ENCODE measurements at places on chromosomes 6 and 20. TPM values are rescaled to one million over a fixed set of nuclear protein-coding genes. Genes with fewer than 3 reads are reported as not detected.

- H3K4me1 ChIP-seq, result no peaks in the 10 kb centered on the region
- H3K27me3 ChIP-seq, result no peaks in the 10 kb centered on the region
- no peak overlapping the region for H3K27ac ChIP-seq
- H3K36me3 ChIP-seq, result no peaks in the 10 kb centered on the region
- no peak for DNase-seq
Measured at GRCh38 chr20:25355011-25355595, 35.5 kb downstream of the ABHD12 start.

Gene BMP5
- total RNA-seq, result 0.49 TPM

GRCh38 chr20:2799271-2799670, 1.2 kb downstream of the CPXM1 start:
- H3K4me3 ChIP-seq, result peak overlapping the region; percentile 53
- DNase-seq, result no peak
- peaks cover 5% of the 10 kb centered on the region for H3K4me1 ChIP-seq
- peaks cover 51% of the 10 kb centered on the region for H3K27me3 ChIP-seq
- H3K36me3 ChIP-seq, result no peaks in the 10 kb centered on the region
- H3K27ac ChIP-seq, result no peak overlapping the region

DNA sequence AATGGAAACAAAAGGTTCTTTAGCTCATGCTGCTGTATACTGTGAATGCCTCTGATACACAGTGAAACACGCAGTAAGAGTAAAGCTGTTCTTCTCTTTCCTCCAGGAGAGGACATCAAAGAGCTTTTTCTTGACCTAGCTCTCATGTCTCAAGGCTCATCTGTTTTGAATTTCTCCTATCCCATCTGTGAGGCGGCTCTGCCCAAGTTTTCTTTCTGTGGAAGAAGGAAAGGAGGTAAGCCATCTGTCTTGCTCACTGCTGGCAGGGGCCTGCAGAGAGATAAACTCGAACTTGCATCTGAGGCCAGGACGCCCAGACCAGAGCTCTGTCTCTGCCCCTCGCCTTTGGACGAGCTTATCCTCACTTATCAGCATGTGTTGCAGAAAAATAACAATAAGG, 37.7 kb downstream of the LY86 start:
- DNase-seq, result no peak
- no peaks in the 10 kb centered on the region for H3K36me3 ChIP-seq
- H3K27me3 ChIP-seq, result no peaks in the 10 kb centered on the region
- no peak overlapping the region for H3K4me3 ChIP-seq
- H3K27ac ChIP-seq, result no peak overlapping the region

GRCh38 chr6:56193846-56194245, 53.5 kb downstream of the COL21A1 start:
- no peaks in the 10 kb centered on the region for H3K4me1 ChIP-seq
- no peak for DNase-seq
- H3K36me3 ChIP-seq, result no peaks in the 10 kb centered on the region
- H3K27me3 ChIP-seq, result no peaks in the 10 kb centered on the region
- no peak overlapping the region for H3K27ac ChIP-seq

Gene KCNQ5
- 17.8 TPM for total RNA-seq

DNA sequence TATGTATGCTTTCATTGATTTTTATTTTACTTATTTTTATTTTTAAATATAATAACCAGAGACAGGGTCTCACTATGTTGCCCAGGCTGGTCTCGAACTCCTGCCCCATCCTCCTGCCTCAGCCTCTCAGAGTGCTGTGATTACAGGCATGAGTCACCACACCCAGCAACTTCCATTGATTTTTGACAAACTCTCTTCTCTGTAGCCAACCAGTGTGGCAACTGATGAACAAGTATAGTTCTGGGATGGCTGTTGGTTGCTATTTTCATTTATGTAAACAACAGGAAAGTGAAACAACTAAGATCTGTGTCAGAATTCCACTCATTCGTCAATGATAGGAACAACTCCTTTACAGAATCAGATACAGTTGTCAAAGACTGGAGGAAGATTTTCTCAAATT, 356.7 kb upstream of the JARID2 start:
- no peaks in the 10 kb centered on the region for H3K27me3 ChIP-seq
- peaks cover 5% of the 10 kb centered on the region for H3K4me1 ChIP-seq
- no peak overlapping the region for H3K27ac ChIP-seq
- no peak for DNase-seq
- no peak overlapping the region for H3K4me3 ChIP-seq

Gene C6orf141
- total RNA-seq, result 11.7 TPM

DNA sequence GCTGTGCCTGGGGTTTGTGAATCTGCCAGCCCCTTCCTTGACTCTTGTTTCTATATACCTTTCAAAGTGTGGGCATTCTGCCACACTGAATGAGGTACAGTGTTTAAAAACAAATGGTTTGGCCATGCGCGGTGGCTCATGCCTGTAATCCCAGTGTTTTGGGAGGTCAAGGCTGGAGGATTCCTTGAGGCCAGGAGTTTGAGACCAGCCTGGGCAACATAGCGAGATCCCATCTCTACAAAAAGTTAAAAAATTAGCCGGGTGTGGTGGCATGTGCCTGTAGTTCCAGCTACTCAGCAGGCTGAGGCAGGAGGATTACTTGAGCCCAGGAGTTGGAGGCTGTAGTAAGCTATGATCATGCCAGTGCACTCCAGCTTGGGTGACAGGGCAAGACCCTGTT, 5.8 kb downstream of the FAM83D start:
- H3K27ac ChIP-seq, result peak overlapping the region; percentile 7
- no peak for DNase-seq
- H3K4me3 ChIP-seq, result no peak overlapping the region
- H3K4me1 ChIP-seq, result peaks cover 9% of the 10 kb centered on the region

Gene ZNF165
- 0.58 TPM for total RNA-seq

DNA sequence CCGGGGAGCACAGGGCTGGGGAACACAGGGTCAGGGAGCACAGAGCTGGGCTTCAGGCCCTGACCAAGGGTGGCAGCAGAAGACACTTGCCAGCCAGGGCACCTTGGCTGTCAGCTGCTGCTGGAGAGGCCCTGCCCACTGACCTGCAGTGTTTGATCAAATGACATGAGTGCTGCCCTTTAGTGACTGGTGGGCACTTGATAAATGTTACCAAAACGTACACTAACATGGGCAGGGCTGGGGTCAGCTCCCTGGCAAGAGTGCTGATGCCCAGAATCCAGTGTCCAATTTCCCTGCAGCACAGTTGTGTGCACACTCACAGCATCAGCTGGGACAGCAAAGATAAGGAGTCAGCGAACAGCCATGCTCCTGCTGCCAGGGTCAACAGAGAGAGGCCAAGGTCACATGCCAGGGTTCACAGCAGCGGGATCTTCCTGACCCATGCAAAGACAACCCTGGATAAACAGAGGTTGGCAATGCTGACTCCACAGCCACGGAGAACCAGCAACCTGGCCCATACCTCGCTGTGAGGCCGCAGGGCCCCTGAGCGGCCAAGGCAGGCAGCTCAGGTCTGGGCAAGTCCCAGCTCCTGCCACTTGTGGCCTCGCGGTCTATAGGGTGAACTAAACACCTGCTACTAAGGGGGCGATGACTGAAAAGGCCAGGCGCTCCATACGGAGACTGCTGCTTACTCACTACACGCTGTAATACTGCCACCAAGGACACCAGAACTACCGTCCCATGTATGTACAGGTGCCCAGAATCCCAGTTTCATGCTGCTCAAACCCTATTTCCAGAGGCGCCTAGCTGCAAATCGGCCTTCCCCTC, 46.3 kb downstream of the NINL start:
- no peak overlapping the region for H3K4me3 ChIP-seq
- H3K4me1 ChIP-seq, result peaks cover 28% of the 10 kb centered on the region
- no peak overlapping the region for H3K27ac ChIP-seq
- DNase-seq, result no peak
- H3K27me3 ChIP-seq, result no peaks in the 10 kb centered on the region
- no peaks in the 10 kb centered on the region for H3K36me3 ChIP-seq

Gene USP49
- total RNA-seq, result 10.5 TPM

DNA sequence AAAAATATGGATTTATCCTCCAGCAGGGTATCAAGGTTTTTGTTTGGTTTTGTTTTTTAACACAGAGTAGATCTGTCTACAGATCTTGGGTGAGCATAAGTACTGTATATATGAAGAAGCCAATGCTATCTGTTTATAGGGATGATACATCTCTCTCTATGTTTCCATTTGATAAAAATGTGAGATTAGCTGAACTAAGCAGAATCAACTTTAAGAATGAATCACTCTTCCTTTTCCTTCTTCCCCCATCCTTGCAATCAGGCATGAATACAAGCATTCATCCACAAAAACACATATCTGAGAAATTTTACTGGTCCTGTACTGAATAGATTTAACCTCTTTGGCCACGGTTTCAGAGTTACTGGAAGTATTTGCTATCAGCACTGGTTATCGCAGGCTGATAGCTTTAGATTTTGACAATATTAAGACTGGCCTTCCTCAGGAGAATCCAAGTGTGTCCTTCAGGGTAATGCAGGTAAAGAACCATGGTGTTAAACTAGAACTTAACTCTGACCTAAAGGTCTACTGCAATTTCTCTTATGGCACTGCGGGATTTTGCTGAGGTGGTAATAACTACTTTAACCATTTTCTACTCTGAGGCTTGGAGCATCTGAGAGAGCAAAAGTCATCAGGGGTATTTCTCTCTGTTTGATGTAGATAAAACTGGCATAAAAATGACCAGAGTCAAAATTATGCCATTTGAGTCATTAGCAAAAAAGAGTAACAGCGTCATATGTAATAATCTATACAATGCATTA, 1.5 kb downstream of the SNAP25 start:
- H3K27me3 ChIP-seq, result peaks cover 10% of the 10 kb centered on the region
- H3K4me1 ChIP-seq, result peaks cover 20% of the 10 kb centered on the region
- no peak overlapping the region for H3K27ac ChIP-seq
- H3K4me3 ChIP-seq, result peak overlapping the region; percentile 70
- no peaks in the 10 kb centered on the region for H3K36me3 ChIP-seq
- DNase-seq, result no peak

GRCh38 chr20:50348096-50348495, 157.5 kb downstream of the CEBPB start:
- no peak for DNase-seq
- H3K4me1 ChIP-seq, result peaks cover 24% of the 10 kb centered on the region
- no peak overlapping the region for H3K27ac ChIP-seq
- no peaks in the 10 kb centered on the region for H3K27me3 ChIP-seq
- no peak overlapping the region for H3K4me3 ChIP-seq

- H3K27me3 ChIP-seq, result no peaks in the 10 kb centered on the region
- no peaks in the 10 kb centered on the region for H3K4me1 ChIP-seq
- H3K36me3 ChIP-seq, result no peaks in the 10 kb centered on the region
- H3K27ac ChIP-seq, result no peak overlapping the region
- no peak for DNase-seq
Measured at GRCh38 chr6:25250878-25251277, 28.3 kb upstream of the CARMIL1 start.

DNA sequence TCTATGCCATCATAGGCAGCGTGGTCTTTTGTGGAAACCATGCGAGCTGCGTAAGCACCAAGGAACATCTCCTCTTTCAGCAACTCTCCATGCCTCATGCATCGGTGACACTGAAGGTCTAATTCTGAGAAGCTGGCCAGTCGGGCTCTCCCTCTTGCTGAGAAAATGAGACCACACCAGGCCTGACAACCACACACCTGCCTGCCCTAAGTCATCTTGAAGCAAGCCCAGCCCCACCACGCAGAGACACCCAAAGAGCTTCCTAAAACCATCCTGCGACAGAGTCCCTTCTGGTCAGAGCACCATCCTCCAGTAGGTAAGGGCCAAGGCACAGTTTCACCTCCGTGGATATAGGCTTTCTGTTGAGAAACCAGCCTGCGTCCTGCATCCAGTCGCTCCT, 26.6 kb downstream of the PREX1 start:
- H3K27me3 ChIP-seq, result no peaks in the 10 kb centered on the region
- peaks cover 33% of the 10 kb centered on the region for H3K4me1 ChIP-seq
- no peaks in the 10 kb centered on the region for H3K36me3 ChIP-seq

- no peak overlapping the region for H3K27ac ChIP-seq
- H3K4me1 ChIP-seq, result no peaks in the 10 kb centered on the region
- H3K4me3 ChIP-seq, result no peak overlapping the region
Measured at GRCh38 chr20:59103573-59103972, 60.0 kb upstream of the ZNF831 start.

DNA sequence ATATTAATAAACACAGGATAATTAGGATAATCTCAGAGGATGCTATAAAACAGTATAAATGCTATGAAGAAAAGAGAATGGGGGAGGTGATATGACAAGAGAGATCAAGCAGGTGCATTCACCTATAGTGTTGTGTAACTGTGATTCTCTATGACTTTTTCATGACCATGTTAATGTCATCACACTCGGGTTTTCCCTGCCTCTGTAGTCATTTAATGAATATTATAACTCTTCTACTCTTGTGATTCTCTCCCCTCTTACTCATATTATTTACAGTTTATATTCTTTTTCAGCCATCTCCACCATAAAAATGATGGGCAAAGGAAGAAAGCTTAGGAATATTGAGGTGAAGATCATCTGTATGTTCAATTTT, 106.9 kb upstream of the SGK1 start:
- no peak overlapping the region for H3K27ac ChIP-seq
- DNase-seq, result no peak
- H3K4me3 ChIP-seq, result no peak overlapping the region
- no peaks in the 10 kb centered on the region for H3K4me1 ChIP-seq
- H3K27me3 ChIP-seq, result no peaks in the 10 kb centered on the region
- H3K36me3 ChIP-seq, result no peaks in the 10 kb centered on the region

- H3K4me1 ChIP-seq, result peaks cover 5% of the 10 kb centered on the region
- no peaks in the 10 kb centered on the region for H3K27me3 ChIP-seq
- H3K4me3 ChIP-seq, result no peak overlapping the region
- H3K27ac ChIP-seq, result no peak overlapping the region
Measured at GRCh38 chr6:157670466-157671186, 152.4 kb upstream of the SNX9 start.

- peak overlapping the region; percentile 60 for H3K27ac ChIP-seq
- no peaks in the 10 kb centered on the region for H3K27me3 ChIP-seq
- DNase-seq, result no peak
- H3K4me3 ChIP-seq, result no peak overlapping the region
- H3K36me3 ChIP-seq, result no peaks in the 10 kb centered on the region
- peaks cover 59% of the 10 kb centered on the region for H3K4me1 ChIP-seq
Measured at GRCh38 chr6:14882394-14883026, 363.4 kb upstream of the JARID2 start.

Gene OTOR
- total RNA-seq, result not detected

GRCh38 chr20:63873477-63873971, 8.5 kb downstream of the TPD52L2 start:
- H3K4me3 ChIP-seq, result no peak overlapping the region
- H3K27ac ChIP-seq, result no peak overlapping the region
- no peaks in the 10 kb centered on the region for H3K27me3 ChIP-seq
- no peaks in the 10 kb centered on the region for H3K4me1 ChIP-seq

Gene INSM1
- total RNA-seq, result not detected

DNA sequence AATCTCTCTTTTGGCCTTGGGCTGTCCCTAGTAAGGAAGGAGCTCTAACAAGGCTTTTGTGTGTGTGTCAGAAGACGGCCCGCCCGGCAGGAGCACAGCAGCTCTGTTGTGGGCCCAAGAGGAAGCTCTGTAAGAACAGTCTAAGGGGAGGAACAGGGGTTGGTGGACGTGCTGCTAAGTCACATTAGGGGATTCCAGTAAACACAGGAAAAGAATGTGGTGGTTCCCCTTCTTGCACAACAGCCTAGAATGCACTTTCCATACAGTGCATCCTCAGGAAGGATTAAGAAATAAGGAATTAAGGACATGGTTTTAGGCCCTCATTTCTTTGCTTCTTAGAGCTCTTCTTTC, 114.5 kb downstream of the RNF144B start:
- no peaks in the 10 kb centered on the region for H3K27me3 ChIP-seq
- peaks cover 17% of the 10 kb centered on the region for H3K4me1 ChIP-seq
- no peak overlapping the region for H3K27ac ChIP-seq
- peak; percentile 49 for DNase-seq
